ENCODE measurements at places on chromosomes 7 and 10.

DNA sequence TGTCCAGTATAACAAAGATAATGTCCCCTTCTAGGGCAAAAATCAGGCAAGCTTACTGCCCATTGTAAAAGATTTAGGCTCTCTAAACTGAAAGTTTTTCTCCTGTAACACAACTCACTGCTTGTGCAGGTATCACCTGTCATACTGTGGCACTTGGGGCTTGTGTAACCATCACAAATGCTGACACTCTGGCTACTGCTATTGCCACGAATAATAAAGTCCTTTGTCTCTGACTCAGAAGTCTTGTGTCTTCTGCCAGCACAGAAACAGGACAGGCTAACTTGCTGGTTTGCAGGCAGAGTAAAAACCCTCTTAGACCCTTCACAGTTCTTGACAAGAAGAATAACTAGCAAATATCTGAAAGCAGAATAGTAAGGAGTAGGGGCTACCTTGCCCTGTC, 273.9 kb downstream of the RPS24 start:
- no peak for DNase-seq
- H3K4me3 ChIP-seq = no peak overlapping the region
- no peaks in the 10 kb centered on the region for H3K27me3 ChIP-seq
- H3K27ac ChIP-seq = no peak overlapping the region
- peaks cover 3% of the 10 kb centered on the region for H3K36me3 ChIP-seq
- peaks cover 2% of the 10 kb centered on the region for H3K4me1 ChIP-seq

GRCh38 chr7:105932835-105933477, 30.1 kb upstream of the CDHR3 start:
- H3K27ac ChIP-seq = no peak overlapping the region
- peaks cover 4% of the 10 kb centered on the region for H3K36me3 ChIP-seq
- no peak overlapping the region for H3K4me3 ChIP-seq
- no peak for DNase-seq
- no peaks in the 10 kb centered on the region for H3K27me3 ChIP-seq

- peaks cover 3% of the 10 kb centered on the region for H3K36me3 ChIP-seq
- peak overlapping the region; percentile 72 for H3K4me3 ChIP-seq
- H3K27ac ChIP-seq = peak overlapping the region; percentile 87
- peak; percentile 59 for DNase-seq
- peaks cover 33% of the 10 kb centered on the region for H3K4me1 ChIP-seq
- no peaks in the 10 kb centered on the region for H3K27me3 ChIP-seq
These were observed 59.8 kb downstream of the COA1 start for GRCh38 chr7:43669286-43670081.

GRCh38 chr10:62699148-62699547, 105.4 kb upstream of the ADO start:
- peaks cover 22% of the 10 kb centered on the region for H3K4me1 ChIP-seq
- no peaks in the 10 kb centered on the region for H3K36me3 ChIP-seq
- peaks cover 10% of the 10 kb centered on the region for H3K27me3 ChIP-seq
- H3K27ac ChIP-seq = no peak overlapping the region
- no peak for DNase-seq

DNA sequence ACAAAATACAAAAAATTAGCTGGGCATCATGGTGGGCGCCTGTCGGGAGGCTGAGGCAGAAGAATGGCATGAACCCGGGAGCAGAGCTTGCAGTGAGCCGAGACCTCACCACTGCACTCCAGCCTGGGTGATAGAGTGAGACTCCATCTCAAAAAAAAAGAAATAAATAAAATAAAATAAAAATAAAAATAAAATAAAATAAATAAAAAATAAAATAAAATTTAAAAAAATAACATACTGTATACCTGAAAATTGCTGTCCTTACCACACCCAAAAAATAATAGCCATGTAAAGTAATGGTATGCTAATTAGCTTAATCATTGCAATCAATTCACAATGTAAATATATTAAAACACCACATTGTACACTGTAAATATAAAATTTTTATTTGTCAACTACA, 3.4 kb downstream of the ZC3HAV1L start:
- no peak for DNase-seq
- peaks cover 12% of the 10 kb centered on the region for H3K4me1 ChIP-seq
- peaks cover 7% of the 10 kb centered on the region for H3K36me3 ChIP-seq
- no peak overlapping the region for H3K27ac ChIP-seq
- H3K27me3 ChIP-seq = no peaks in the 10 kb centered on the region
- H3K4me3 ChIP-seq = no peak overlapping the region

GRCh38 chr7:20393616-20394015, 62.9 kb downstream of the ITGB8 start:
- no peaks in the 10 kb centered on the region for H3K36me3 ChIP-seq
- no peak overlapping the region for H3K27ac ChIP-seq
- DNase-seq = no peak

- no peaks in the 10 kb centered on the region for H3K27me3 ChIP-seq
- peak; percentile 83 for DNase-seq
- H3K36me3 ChIP-seq = peaks cover 9% of the 10 kb centered on the region
- H3K4me3 ChIP-seq = peak overlapping the region; percentile 35
These were observed 9.2 kb upstream of the PWWP2B start for GRCh38 chr10:132387764-132388210.

- no peaks in the 10 kb centered on the region for H3K27me3 ChIP-seq
- H3K4me1 ChIP-seq = no peaks in the 10 kb centered on the region
- H3K27ac ChIP-seq = no peak overlapping the region
- no peak for DNase-seq
- H3K4me3 ChIP-seq = no peak overlapping the region
These were observed 190.9 kb downstream of the BMPER start for GRCh38 chr7:34096198-34096651.

- H3K27ac ChIP-seq = no peak overlapping the region
- H3K4me1 ChIP-seq = no peaks in the 10 kb centered on the region
- H3K36me3 ChIP-seq = no peaks in the 10 kb centered on the region
- DNase-seq = no peak
- no peaks in the 10 kb centered on the region for H3K27me3 ChIP-seq
These were observed 372.2 kb downstream of the DPP6 start for GRCh38 chr7:154424350-154424749.

DNA sequence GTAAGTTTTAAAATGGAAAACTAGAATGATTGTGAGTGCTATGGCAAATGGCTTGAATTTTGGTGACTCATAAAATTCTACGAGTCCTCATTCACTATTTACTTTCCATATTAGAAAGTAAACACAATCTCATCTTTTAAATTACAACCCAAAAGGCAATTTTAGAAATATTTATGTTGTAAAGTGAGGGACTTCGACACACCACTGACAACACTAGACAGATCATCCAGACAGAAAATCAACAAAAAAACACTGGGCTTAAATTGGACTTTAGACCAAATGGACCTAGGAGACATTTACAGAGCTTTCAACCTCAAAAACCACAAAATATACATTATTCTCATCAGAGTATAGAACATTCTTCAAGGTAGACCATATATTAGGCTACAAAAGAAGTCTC, 30.1 kb downstream of the ZNF277 start:
- peaks cover 3% of the 10 kb centered on the region for H3K36me3 ChIP-seq
- no peaks in the 10 kb centered on the region for H3K27me3 ChIP-seq

- peak overlapping the region; percentile 1 for H3K27ac ChIP-seq
- peaks cover 3% of the 10 kb centered on the region for H3K36me3 ChIP-seq
- H3K4me1 ChIP-seq = peaks cover 19% of the 10 kb centered on the region
- no peaks in the 10 kb centered on the region for H3K27me3 ChIP-seq
- no peak for DNase-seq
These were observed 97.4 kb upstream of the PDCD4 start for GRCh38 chr10:110774069-110775019.

DNA sequence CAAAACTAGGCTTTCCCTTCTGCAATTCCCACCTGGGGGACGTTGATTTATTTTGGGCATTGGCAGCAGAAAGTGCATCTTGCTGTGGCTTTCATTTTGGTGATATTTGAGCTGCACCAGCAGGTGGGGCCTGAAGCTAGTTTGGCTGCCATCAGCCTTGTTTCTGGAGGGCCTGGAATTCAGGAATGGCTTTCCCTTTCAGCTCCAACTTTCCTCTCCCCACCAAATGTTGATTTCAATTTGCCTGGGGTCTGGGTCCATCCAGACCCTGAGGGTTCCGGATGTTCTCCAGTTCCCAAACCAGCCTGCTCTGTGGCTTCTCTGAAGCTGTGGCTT, 640.4 kb downstream of the TYW1 start:
- no peaks in the 10 kb centered on the region for H3K36me3 ChIP-seq
- no peak overlapping the region for H3K4me3 ChIP-seq
- H3K27me3 ChIP-seq = peaks cover 6% of the 10 kb centered on the region
- H3K4me1 ChIP-seq = no peaks in the 10 kb centered on the region
- no peak overlapping the region for H3K27ac ChIP-seq

GRCh38 chr10:69416695-69417094, at the start of gene TACR2:
TSS of gene TACR2 (minus strand) at chr10:69416918. CDS start at chr10:69416323, 595 bp downstream.
- peaks cover under 1% of the 10 kb centered on the region for H3K4me1 ChIP-seq
- H3K36me3 ChIP-seq = peaks cover 2% of the 10 kb centered on the region
- no peak for DNase-seq
- H3K27me3 ChIP-seq = peaks cover 22% of the 10 kb centered on the region

- H3K27me3 ChIP-seq = peaks cover 43% of the 10 kb centered on the region
- no peaks in the 10 kb centered on the region for H3K4me1 ChIP-seq
- no peak for DNase-seq
- no peak overlapping the region for H3K4me3 ChIP-seq
These were observed 28.4 kb downstream of the BMPER start for GRCh38 chr7:33933611-33934281.

DNA sequence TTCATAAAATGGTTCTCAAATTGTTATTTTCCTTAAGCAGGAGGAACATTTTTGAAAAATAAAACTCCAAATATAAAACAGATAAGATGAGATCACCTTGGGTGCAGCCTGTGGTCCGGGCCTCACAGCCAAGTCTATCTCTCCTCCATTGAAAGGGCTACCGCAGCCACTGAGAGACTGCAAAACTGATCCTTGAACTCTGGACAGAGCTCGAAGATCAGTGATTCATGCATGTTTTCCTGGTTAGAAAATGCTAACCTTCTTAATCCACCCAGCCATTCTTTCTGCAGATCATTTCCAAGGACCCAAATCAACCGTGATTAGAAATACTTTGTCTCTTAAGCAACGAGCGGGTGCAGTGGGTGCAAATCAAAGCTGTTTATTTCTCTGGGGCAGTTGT, 378.8 kb downstream of the PLXDC2 start:
- H3K4me1 ChIP-seq = no peaks in the 10 kb centered on the region
- no peaks in the 10 kb centered on the region for H3K27me3 ChIP-seq
- H3K36me3 ChIP-seq = no peaks in the 10 kb centered on the region
- no peak overlapping the region for H3K27ac ChIP-seq
- DNase-seq = no peak
- no peak overlapping the region for H3K4me3 ChIP-seq

GRCh38 chr7:44477063-44477830, 13.2 kb downstream of the NUDCD3 start:
- H3K4me1 ChIP-seq = peaks cover 17% of the 10 kb centered on the region
- H3K4me3 ChIP-seq = no peak overlapping the region
- H3K27ac ChIP-seq = no peak overlapping the region

DNA sequence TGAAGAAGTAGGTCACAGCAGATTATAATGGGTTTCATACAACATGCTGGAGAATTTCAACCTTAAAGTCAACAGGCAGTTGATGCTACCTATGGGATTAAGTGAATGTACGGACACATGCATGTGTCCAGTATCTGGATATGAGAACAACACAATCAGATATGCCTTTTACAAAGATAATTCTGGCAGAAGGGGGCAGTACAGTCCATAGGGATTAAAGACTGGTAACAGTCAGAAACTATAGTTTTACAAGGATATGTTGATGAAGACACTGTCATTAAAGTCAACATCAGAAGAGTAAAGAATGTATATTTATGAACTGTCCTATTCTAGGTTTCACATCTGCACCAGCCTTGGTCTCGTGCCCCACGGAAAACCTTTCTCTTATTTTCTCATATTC, 41.5 kb downstream of the ANKMY2 start:
- H3K27ac ChIP-seq = no peak overlapping the region
- H3K36me3 ChIP-seq = peaks cover 38% of the 10 kb centered on the region
- H3K4me1 ChIP-seq = no peaks in the 10 kb centered on the region
- H3K4me3 ChIP-seq = no peak overlapping the region

DNA sequence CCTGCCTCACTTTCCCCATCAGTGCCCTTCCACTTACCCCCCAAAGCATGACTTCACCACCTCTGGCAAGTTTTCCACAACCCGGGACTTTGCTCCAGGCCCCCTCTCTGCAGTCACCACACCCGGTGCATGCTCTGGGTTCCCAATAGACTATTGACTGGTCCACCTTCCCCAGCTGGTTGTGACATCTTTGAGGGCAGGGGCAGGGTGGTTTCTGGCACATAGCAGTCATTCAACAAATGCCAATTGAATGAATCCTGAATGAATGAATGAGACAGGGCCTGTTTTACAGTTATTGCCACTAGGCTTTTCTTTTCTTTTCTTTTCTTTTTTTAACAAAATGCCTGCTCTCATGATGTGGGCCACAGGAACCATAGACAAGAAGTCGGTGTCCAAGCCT, 28.8 kb upstream of the DOCK1 start:
- H3K4me1 ChIP-seq = no peaks in the 10 kb centered on the region
- DNase-seq = no peak
- no peaks in the 10 kb centered on the region for H3K36me3 ChIP-seq
- no peak overlapping the region for H3K27ac ChIP-seq

DNA sequence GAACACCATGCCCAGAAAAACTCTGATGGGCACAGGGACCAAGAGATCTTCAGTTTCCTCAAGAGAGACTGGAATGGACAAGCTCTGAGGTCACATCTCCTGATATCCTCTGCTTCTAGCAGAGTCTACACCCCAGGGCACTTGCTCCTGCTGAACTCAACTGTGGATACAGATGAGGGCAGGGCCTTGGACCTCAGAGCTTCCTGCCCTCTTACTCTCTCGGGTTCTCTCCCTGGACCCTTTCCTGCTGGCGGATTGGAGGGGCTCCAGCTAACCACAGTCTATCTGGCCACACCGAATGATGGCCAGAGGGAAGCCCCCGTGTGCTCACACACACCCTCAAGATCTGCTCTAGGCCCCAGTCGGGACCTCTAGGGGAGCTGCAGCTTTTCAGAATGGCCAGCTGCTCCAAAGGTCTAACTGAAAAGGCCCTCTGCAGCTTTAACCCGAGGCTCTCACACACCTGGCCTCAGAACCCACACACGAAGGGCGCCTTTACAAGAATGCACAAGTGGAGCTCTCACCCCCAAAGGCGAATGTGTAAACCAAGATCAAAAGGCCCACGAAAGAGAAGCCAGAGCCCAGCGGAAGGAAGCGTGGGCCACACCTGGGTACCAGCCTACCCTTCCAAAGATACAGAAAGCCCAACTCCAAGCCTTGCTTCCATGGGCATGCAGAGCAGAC, 65.5 kb downstream of the FAM53B start:
- peaks cover 45% of the 10 kb centered on the region for H3K36me3 ChIP-seq
- no peaks in the 10 kb centered on the region for H3K27me3 ChIP-seq
- H3K4me3 ChIP-seq = peak overlapping the region; percentile 92
- DNase-seq = peak; percentile 65
- H3K27ac ChIP-seq = peak overlapping the region; percentile 96

- H3K27me3 ChIP-seq = peaks cover 11% of the 10 kb centered on the region
- H3K4me3 ChIP-seq = no peak overlapping the region
- no peak overlapping the region for H3K27ac ChIP-seq
- no peaks in the 10 kb centered on the region for H3K4me1 ChIP-seq
- DNase-seq = no peak
These were observed 370.3 kb upstream of the NFE2L3 start for GRCh38 chr7:25781704-25782103.

GRCh38 chr7:86013662-86014061, 630.0 kb upstream of the GRM3 start:
- H3K36me3 ChIP-seq = no peaks in the 10 kb centered on the region
- no peak overlapping the region for H3K27ac ChIP-seq
- no peaks in the 10 kb centered on the region for H3K27me3 ChIP-seq
- no peak for DNase-seq

All from effector memory CD8-positive, alpha-beta T cell (primary cell).